ENCODE measurements at places on chromosomes 2 and 18. TPM values are rescaled to one million over a fixed set of nuclear protein-coding genes. Genes with fewer than 3 reads are reported as not detected.

Gene LINC00305
- not detected for total RNA-seq

Gene NCKAP5
- 0.45 TPM for total RNA-seq

Gene STAMBP
- 41.2 TPM for total RNA-seq

Gene NOSTRIN
- 12.6 TPM for total RNA-seq

Measured in thyroid gland (tissue), 4 donors.